ENCODE measurements at places on chromosomes 3 and 15.

DNA sequence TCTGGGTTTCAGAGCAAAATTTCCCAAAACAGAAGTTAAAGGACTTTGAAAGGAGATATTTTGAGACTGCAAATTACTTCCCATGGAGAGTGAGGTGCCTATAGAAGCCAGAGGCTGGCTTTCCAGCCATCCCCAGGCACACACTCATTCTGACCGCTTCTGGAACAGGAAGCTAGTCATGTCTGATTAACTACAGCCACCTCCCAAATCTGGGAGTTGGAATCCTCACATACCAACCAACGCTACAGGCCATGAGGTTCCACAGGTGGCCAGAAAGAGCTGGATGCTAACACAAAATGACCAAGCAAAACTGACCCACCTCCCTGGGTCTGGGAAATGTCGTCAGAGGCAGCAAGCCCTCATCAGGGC, 87.2 kb downstream of the SNRK start:
- no peak for DNase-seq

DNA sequence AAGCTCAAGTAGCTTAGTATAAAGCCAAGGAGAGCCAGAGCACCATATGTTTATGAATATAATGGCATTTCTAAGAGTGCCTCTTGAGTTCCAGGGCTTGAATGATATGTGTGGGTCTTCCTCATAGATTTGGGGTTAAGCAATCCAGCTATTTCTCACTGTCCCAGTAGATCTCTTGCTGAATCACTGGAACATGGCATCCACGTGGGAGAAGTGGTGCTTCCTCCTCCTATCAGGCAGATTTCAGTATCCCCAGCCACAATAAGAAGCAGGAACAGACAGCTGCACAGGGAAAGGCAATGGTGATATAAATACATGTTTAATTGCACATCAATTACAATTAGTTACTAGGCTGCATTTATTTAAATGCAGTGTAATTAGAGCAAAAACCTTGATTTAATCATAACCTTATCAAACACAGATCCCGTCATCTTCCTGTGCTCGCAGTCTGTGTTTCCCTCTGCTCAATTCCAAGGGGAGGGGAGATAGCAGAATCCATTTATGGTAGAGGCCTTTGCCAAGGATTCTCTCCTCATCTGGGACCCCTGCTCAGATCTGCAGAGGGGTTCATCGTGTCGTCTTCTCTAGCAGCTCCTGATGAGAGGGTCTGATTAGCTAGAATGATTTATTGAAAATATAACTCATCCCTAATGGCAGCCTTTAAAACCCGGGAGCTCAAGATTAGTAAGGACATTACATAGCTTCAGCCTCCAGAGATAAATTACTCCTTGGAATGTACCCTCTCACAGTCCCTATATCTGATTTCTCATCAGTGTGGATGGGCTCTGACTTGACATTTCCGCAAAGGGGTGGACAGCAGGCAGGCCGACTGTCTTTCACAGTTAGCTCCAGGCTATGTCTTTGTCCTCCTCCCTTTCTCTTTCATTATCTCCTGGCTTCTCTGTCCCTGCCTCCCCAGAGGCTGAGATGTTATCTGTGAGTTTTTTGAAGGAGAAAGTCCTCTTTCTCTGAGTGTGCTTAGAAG, 775.9 kb downstream of the AGBL1 start:
- DNase-seq = no peak

GRCh38 chr15:70845602-70846360, 8.2 kb downstream of the LARP6 start:
- no peak for DNase-seq

DNA sequence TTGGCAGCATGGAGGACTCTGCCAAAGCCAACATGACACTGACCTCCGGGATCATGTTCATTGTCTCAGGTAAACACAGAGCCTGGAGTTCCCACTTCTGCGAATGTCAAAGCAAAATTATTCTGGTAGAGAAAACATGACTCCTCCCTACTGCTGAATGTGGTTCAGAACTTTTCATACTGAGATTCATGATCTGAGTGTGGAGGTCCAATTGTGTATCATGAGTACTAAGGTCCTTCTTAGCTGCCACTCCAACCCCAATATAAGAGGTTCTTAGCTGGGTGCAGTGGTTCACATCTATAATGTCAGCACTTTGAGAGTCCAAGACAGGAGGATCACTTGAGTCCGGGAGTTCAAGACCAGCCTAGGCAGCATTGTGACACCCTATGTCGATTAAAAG, 13.8 kb downstream of the CLDN18 start:
- DNase-seq = no peak

DNA sequence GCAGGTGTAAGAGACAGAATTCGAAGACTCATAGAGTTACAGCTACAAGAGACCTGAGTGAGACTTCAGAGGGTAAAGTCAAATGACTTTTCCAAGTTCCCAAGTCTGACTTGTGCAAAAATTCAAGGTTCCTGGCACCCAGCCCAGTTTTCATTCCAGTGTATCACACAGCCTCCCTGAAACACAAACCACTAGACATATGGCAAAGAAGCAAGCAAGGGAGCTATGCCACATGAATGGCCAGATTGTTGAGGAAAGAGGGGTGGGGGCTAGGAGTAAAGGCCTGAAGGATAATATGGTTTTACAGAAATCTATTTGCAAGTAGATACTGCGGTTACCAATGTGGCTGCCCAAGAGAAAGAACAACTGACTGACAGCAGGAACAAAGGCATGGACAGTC, 301.2 kb downstream of the MECOM start:
- no peak for DNase-seq

GRCh38 chr15:85137489-85138168, 156.0 kb downstream of the PDE8A start:
- DNase-seq = no peak

GRCh38 chr15:37059086-37059485, 41.3 kb downstream of the MEIS2 start:
- no peak for DNase-seq

Data from iPS DF 19.7 (cell line).